Progenitor cell of endocrine pancreas (in vitro differentiated cells): ENCODE measurements at places on chromosomes 2 and 18.

- DNase-seq: peak; percentile 41
Measured at GRCh38 chr2:237858294-237859081, 935 bp upstream of the RAMP1 start.

GRCh38 chr2:102505290-102505689 is 32.3 kb downstream of the SLC9A4 start:
- DNase-seq: no peak

- DNase-seq: no peak
Measured at GRCh38 chr18:12086249-12086648, 7.4 kb upstream of the ANKRD62 start.

- DNase-seq: no peak
Measured at GRCh38 chr18:45713239-45713638, 10.7 kb upstream of the SLC14A1 start.

DNA sequence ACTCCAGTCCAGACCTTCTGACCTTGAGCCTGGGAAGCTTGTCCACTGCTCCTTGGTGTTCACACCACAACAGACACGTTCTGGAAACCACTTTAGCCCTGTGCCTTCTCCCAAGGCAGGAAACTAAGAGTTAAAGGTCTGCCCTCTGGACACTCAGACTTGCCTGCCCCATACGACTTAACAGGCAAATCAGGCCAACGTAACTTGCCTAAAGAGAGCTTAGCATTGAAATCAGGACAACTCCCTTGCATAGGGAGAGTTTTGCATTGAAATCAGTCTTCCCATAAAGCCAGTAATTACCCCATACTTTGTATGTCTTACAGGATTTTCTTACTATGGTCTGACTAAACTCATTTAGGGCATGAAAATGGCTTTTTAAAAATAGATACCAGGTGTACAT is 18.5 kb downstream of the NFE2L2 start:
- no peak for DNase-seq

DNA sequence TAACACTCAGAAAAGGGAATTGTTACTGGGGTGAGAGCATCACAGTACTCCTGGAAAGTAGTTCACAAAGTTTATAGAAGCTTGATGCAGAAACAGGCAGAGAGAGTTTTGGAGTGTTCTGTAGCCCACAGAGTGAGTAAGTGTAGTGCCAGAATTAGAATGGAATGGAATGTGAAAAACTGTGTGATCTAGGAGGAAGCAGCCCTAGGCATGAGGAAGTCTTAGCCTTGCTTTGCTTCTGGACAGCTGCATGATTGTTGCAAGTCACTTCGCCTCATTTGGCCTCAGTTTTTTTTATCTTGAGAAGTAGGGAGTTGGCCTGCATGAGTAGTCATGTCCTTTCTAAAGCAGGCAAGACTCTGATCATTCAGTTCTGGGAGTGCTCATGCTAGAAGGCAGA is 10.9 kb downstream of the SERPINB12 start:
- no peak for DNase-seq

GRCh38 chr2:120586507-120587278 is 149.0 kb upstream of the GLI2 start:
- DNase-seq: no peak

GRCh38 chr2:49053156-49053555 is 101.2 kb downstream of the FSHR start:
- no peak for DNase-seq

- DNase-seq: peak; percentile 14
Measured at GRCh38 chr2:135030826-135031225, 16.4 kb downstream of the MAP3K19 start.

GRCh38 chr2:160389875-160390274 is 103.7 kb downstream of the RBMS1 start:
- no peak for DNase-seq

DNA sequence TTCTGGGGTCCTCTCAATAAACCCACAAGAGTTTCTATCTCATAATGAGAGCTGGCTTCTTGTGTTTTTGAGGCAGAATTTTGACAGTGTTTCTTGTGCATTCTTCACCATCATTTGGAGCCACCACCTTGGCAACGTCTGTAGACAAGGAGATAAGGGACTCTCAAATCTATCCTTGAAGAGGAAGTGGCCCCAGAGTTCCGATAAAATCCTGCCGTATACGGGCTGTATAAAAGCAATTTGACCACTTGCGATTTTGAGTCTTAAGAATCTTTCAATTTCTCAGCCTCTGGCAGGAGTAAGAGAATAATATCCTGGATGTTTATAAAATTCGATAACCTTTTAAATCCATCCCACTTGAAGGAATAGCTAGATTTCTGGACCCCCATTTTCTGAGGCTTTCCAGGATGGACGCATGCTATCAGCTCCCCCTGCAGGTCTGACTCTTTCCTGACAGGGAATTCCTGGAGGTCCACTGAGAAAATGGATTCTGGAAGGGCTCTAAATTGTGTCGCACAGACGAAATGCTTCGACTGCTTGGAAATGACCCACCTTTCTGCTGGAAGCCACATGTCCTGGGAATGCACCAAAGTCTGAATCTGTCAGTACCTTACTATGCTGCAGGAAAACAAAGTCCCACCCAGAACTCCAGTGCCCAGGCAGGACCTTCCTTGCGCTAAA is 54.1 kb downstream of the E2F6 start:
- DNase-seq: peak; percentile 16

- no peak for DNase-seq
Measured at GRCh38 chr2:61044636-61045035, 21.0 kb upstream of the SANBR start.

- no peak for DNase-seq
Measured at GRCh38 chr2:181311837-181312236, 145.3 kb upstream of the ITGA4 start.

- no peak for DNase-seq
Measured at GRCh38 chr2:62704654-62705006, 883 bp upstream of the EHBP1 start.

DNA sequence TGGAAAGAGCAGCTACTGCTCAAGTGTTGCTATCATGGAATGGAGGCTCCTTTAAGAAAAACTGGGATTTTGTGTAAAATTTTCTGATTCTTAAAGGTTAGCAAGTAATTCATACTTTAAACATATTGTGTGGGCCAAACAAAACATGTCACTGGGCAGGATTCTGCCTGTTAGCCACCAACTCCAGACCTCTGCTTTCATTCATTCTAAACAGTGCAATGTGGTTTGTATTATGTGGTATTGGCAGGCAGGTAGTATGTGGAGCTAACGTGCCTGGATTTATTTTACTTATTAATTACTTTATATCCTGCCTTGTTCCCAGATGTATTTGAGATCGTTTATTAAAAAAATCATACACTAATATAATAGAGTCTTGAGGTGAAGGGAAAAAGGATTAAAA is 1521.3 kb upstream of the ACVR2A start:
- no peak for DNase-seq

GRCh38 chr2:583666-584065 is 93.5 kb downstream of the TMEM18 start:
- no peak for DNase-seq

- DNase-seq: no peak
Measured at GRCh38 chr2:222651718-222652418, 4.0 kb downstream of the FARSB start.

DNA sequence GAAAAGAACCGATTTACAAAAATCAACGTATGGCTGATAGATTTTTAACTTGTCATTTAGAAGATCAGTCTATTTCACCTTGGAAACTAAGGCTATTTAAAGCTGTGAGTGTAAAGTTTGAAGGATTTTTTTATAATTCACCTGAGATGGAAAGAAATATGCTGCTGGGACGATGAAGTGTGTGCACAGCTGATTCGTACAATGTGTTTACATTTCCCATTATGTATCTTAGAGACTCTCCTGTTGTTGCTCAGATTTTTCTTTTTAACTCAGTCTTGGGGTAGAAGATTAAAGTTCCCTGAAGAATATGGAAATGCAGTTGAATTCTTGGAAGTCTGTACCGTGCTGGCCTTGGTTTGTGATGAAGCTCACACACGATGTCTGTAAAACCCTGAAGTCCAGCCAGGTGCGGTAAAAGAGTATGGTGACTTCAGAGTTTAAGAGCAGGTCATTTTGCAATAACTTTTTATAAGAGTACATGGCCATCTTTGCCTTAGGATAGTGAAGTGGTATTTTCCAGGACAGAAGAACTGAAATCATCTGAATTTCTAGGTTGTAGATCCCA is 250.1 kb downstream of the PRKCE start:
- no peak for DNase-seq

DNA sequence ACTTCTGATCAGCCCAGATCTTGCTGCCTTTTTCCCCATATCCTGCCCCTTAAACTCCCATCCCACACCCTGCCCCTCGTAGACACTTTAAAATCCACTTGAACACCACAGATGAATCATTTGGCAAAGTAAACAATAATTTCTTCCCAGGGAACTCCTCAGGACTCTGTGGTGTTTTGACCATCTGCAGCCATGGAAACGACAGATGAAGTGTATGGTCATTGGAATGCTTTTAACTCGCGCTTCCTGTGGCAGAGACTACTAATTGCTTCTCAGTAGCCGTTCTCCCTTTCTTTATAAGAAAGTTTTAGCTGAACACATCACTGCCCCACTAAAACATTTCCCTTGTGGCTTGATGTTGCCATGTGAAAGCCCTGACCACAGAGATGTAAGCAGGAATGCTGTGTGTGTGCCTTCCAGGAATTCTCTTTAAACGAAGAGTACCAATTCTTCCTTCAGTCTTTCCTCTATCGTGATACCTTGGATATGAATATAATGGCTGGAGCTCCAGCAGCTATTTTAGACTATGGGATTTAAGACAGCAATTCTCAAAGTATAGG is 92.7 kb upstream of the PARD3B start:
- no peak for DNase-seq

- no peak for DNase-seq
Measured at GRCh38 chr2:168608796-168609195, 152.7 kb downstream of the CERS6 start.

- DNase-seq: no peak
Measured at GRCh38 chr18:21868770-21869169, 128.2 kb downstream of the MIB1 start.

DNA sequence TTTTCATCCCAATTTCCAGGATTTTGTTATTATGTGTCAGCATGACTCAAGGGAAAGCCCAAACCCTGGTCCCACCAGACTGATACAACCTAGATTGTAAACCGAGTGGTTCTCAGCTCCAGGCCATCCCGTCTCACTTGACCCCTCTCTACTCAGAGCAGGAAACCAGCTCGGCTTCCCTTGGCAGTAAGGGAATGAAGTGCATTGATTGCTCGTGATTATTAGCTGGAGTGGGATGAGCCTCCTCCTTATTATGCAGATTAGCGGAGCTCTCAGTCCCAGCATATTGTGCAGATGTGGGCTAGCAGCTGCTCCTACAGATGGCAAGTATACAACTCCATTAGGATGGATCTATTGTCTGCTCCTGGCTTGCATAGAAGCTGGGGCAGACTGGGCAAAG is 167.6 kb downstream of the LNPK start:
- no peak for DNase-seq

- DNase-seq: no peak
Measured at GRCh38 chr2:41521211-41521610, 526.6 kb upstream of the PKDCC start.

DNA sequence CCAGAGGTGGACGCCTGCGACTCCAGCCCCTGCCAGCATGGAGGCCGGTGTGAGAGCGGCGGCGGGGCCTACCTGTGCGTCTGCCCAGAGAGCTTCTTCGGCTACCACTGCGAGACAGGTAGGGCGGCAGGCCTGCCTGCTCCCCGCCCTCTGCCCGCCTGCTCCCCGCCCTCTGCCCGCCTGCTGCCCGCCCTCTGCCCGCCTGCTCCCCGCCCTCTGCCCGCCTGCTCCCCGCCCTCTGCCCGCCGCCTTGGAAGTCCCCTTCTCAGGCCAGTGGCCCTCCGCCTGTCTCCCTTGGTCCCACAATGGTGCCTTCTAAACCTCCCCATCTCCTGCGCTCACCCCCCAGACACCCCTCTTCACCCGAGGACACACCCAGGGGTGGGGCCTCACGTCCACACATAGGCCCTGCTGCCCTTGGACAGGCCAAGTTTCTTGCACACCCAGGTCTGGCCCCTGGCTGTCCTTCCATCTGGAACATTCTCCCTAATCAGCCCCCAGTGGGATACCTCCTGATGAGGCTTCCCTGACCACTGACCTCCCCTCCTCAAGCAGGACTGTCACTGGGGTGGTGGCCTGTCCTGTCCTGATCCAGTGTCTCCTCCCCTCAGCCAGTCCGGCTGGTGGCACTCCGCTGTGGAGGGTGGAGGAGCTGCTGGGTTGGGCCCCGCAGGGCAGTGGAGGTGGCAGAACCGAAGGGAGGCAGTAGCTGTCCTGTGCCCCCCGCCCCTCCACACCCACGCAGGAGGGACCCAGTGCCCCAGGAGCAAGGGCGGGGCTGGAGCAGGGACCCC is 37.9 kb downstream of the MTERF4 start:
- peak; percentile 12 for DNase-seq

- no peak for DNase-seq
Measured at GRCh38 chr2:147027436-147027835, 817.4 kb upstream of the ACVR2A start.

GRCh38 chr2:182649316-182649715 is 66.7 kb upstream of the DNAJC10 start:
- DNase-seq: no peak

GRCh38 chr2:30647752-30648457 is 159.3 kb downstream of the CAPN13 start:
- DNase-seq: no peak

DNA sequence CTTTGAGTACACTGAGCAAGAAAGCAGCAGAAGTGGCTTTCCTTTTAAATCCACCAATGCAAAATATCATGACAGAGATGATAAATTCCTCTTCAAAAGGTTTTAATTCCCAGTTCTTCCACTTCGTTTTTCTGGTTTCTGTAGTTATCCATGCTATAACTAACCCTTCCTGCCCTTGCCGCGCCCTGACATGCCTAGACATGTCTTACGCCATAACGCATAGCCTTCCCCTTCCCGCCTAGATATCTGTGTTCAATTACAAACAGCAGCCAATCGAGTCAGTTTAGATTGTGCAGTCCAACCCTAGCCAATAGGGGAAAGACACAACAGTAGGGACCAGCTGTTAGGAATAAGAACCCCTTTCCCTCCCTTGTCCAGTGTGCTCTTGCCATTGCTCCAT is 16.1 kb downstream of the PRPF40A start:
- no peak for DNase-seq

DNA sequence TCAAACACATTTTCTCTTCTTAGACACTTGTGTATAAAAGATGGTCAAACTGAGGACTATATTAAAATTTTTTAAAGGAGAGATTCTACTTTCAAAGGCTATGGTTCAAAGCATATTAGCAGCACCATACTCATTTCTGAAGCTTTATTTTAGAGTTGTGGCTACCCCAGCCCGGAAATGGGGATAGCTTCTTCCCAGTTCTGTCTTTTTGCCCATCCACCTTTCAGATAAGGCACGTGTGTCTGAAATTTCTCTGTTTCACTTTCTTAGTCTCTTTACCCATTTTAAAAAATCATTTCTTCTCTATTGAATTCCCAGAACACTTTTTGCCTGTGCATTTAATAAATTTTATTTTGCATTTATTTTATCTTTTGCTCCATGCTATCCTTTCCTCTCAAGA is 431.5 kb downstream of the RNF144A start:
- DNase-seq: no peak

- no peak for DNase-seq
Measured at GRCh38 chr18:23693846-23694245, 4.6 kb downstream of the LAMA3 start.

GRCh38 chr2:212831671-212832199 is 293.1 kb upstream of the ERBB4 start:
- no peak for DNase-seq
